NB4 (cell line): ENCODE measurements at places on chromosomes 1 and 21.
A peak's percentile ranks its signal among the peaks of the same experiment; 100 is the strongest.

GRCh38 chr1:6538956-6539355, 15.4 kb downstream of the NOL9 start:
- no peak for DNase-seq

- DNase-seq = no peak
These were observed at the start of gene TMPRSS2 for GRCh38 chr21:41507521-41508414. Gene TMPRSS2 (minus strand): TSS chr21:41508158. CDS start chr21:41498133, 10,025 bp downstream.

- DNase-seq = no peak
These were observed 2.4 kb downstream of the ACTN2 start for GRCh38 chr1:236688705-236689104.

DNA sequence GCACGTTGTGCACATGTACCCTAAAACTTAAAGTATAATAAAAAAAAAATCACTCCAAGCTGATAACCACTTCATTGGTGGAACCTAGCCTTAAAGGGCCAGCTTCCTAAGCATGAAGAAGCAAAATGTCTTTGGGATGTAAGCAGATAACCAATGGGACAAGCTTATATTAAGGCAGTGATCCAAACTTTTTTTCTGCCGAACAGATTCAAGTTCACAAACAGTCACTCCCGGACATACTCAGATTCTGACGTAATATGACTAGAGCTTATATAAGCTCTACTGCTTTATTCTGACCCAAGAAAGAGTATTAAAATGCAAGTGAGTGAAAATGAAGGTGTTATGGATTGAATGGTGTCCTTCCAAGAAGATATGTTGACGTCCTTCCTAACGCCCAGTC, 44.9 kb upstream of the HIVEP3 start:
- DNase-seq = no peak

GRCh38 chr1:227947386-227947675, 401 bp downstream of the WNT9A start:
- DNase-seq = no peak

DNA sequence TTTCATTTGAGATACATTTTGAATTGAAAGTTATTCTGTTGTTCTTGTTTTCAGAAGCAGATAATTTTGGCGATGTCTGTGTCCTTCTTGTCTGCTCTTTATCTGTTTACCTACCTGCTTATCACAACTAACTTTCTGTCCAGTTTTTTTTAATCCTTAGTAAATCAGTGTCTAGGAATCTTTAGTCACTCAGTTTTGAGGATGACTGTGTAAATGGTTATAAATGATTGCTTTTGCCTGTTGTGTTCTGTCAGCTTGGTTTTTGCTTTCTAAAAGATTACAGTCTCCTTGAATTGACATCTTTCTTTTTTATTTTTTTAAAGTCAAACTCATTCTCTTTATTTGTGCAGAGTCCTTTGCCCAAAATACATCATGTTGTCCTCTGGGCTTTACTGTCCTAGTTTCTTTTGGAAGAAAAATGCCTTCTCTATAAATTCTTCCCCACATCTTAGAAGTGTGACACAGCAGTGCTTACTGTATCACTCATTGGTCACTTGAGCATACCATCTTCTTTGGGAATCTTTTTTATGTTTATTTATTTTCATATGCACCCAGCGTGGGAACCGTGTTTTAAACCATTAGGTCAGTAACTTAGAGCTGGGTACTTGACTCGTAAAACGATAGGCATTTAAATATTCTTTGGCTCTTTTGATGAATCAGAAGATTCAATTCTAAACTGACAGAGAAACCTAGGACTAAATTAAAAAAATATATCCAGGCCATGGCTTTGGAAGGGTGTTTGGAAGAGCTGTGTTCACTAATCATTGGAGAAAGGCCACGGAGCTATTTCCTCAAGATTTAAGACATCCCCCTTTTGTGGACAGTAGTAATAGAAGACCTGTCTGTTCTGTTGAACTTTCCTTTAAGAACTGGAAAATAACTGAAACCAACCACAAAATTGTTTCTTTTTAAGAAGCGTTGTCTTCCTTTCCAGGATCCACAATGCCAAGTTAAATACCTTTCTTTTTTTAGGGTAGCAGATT, 20.9 kb downstream of the LAMC1 start:
- DNase-seq = no peak

DNA sequence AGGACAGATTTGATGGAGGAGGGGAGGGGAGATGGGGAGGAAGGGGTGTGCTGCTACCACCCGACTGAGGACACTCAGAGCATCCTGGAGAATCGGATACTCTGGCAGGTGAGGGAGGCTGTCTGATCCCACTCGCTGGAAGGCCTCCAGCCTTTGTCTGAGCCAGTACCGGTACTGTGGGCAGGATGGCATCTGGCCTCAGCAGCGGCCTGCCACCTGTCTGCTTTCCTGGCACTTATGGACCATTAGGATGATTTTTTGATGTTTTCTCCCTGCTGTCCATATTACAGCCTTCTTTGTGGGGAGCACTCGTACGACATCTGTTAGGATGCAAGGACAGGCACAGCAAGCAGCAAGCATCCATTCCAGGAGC, 11.5 kb downstream of the ATP2B4 start:
- no peak for DNase-seq

- DNase-seq = no peak
These were observed 862.7 kb downstream of the PLA2G4A start for GRCh38 chr1:187691439-187691838.

GRCh38 chr1:201955729-201956143, 433 bp downstream of the TIMM17A start:
- no peak for DNase-seq

DNA sequence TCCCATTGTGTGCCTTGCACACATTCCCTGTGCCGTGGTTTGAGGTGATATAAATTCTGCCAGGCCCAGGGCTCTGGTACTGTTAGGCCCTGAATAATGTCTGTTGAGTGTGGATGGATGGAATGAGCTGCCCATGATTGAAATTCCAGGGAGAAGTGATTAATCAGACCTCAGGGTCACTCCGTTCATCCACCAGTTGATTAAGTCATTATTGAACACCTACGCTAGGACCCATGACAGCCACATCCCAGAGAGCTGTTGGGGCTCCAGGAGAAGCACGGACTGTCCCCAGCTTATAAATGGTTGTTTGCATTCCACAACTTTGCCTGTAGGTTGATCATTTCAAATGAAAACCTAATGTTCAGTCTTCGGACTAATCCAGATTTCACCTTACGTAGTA, 98.4 kb downstream of the CNIH3 start:
- no peak for DNase-seq

DNA sequence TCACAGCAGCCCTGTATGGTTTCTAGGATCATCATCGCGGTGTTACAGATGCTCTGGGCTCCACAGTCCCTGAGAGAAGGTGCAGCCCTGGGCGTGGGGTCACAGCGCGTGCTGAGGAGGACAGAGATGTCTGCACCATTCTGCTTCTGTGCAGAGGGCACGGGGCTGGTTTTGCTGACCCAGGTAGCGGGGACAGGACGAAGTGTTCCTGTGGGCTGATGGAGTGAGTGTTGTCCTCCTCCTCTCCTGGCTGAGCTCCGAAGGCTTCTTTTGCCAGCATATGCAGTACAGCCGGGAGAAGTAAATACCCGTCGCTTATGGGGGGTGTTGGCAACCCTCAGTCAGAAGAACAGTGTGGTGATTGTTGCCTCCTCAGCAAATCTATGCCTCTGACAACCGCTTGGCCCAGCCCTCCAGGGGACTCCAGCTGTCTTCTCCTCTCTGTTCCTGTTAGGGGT, 101.5 kb downstream of the DDX20 start:
- no peak for DNase-seq

DNA sequence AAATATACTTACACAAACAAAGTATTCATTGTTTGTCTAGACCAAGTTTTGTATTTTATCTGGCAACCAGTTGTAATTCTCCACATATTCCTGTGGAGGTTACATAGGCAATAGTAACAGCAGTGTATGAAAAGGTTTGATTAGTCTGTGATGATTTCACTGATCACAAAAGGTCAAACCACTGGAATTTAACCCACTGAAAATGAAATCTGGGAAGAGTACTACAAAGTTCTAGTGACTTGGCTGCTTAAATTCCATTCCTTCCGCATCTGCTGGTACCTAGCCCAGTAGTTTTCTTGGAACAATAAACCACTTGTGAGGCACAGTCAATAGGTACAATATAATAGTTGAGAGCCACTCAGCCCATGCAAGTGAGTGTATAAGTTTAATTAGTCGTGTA, 205.4 kb downstream of the NFIA start:
- no peak for DNase-seq

GRCh38 chr1:34324879-34325440, 148.3 kb downstream of the C1orf94 start:
- no peak for DNase-seq

DNA sequence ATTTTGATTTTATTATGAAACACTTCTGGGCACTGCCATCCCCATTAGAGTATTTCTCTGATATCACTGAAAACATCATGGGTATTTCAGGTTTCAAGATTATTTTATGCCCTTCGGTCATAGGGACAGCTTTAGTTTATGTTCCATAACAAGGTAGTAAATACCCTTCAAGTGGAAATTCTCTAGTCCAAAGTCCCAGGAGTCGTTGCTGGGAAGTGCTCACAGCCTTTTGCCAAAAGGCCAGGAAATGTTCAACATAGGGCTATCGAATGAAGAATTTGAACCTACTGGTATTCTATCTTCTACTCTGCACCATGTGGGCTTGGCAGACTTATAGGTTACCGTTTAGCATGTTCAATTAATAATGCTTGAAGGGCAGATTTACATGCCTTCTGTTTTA, 7.7 kb upstream of the MFSD2A start:
- DNase-seq = no peak

DNA sequence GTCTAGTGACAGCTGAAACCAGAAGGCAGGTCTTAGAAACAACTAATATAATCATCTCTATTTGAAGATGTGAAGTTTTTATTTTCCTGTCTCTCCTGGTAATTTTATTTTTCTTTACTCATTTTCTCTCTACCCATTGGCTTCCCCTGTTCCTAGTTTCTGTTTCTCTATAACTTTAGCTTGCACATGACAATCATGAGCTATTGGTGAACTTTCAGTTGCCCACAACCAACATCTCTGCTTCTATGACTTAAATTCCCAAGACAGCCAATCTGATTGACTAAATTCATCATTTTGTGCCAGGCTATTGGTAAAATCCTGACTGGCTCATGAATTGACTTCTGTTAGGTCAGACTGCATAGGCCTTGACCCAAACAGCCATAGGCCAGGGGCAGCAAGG, 13.7 kb upstream of the ACADM start:
- DNase-seq = no peak

DNA sequence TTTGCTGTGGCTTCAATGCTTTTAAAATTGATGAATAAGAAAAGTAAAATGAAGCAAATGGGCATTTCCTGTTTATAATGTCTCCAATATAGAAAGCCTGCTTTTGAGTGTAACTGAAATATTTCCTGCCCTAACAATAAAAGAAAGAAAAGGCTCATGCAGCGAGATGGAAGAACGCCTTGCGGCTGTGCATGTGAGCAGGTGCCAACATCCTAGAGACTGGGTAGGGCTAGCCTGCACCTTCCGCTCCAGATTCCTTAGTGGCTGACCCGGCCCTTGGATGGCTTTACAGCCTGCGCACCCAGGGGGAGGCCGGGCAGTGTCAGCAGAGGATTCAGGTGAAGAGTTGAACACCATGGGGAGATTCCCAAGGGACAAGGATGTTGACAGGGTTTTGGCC, 21.8 kb downstream of the CNIH3 start:
- no peak for DNase-seq

- DNase-seq = peak; percentile 92
These were observed 12.4 kb downstream of the EPB41 start for GRCh38 chr1:28926629-28927265.

GRCh38 chr1:42941640-42942330, 16.9 kb downstream of the SLC2A1 start:
- DNase-seq = no peak

- DNase-seq = no peak
These were observed 14.7 kb downstream of the TNFRSF18 start for GRCh38 chr1:1191734-1192133.

GRCh38 chr1:175576865-175577264, 166.5 kb downstream of the TNR start:
- DNase-seq = no peak

- peak; percentile 38 for DNase-seq
These were observed 5.3 kb upstream of the SFT2D2 start for GRCh38 chr1:168220470-168220871.

GRCh38 chr1:189619682-189620332, 857.9 kb downstream of the BRINP3 start:
- DNase-seq = no peak

DNA sequence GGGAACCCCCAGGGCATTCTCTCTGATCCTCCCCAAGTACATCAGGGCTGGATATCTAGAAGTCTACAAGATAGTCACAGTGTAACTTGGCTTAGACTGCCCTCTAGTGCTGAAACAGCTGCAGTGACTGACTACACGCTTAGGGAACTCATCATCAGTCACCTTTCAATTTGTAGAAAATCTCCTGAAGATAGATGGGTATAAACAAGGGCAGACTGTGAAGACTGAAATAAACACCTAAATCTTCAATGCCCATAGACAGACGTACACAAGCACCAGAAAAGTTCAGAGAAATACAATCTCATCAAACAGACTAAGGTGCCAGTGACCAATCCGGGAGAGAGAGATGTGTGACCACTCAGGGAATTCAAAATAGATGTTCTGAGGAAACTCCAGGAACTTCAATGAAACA, 46.6 kb downstream of the PACC1 start:
- peak; percentile 78 for DNase-seq

DNA sequence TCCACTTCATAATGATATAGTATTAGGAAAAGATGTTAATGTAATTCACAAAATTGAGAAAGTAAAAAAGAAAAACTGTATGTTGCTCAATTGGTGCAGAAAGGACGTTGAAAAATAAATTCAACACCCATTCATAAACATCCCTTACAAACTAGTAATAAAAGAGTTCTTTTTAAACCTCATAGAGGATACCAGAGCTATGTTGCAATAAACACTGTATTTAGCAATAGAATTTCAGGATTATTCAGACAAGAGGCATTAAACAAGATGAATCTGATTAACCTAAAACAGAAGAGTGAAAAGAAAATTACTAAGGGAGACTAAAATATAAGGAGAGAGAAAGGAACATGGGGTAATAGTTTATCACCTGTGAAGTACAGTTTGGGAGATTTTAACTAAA, 154.8 kb downstream of the NTPCR start:
- DNase-seq = peak; percentile 36

DNA sequence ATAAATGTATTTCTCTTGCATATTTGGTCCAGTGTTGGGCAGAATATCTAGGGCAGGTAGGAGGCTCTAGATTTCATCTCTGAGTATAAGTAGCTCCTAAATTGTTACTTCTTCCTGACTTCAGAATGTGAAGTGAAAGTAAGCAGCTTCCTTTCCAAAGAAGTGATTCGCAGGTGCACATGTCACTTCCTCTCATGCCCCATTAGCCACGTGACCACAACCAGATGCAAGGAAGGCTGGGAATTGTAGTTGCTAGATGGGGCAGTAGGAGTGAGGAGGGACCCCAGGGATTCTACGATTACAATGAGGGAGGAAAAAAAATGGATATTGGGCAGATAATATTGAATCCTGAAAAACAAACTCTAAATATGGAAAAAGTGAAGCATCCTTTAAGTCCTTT, 113.2 kb upstream of the CYYR1 start:
- DNase-seq = peak; percentile 25
